Stimulated activated CD8-positive, alpha-beta memory T cell treated with anti-CD3 and anti-CD28 coated beads, Interleukin-2, amount 100 ng/mL, for 1 hour (primary cell): ENCODE measurements at places on chromosomes 6 and 20.

DNA sequence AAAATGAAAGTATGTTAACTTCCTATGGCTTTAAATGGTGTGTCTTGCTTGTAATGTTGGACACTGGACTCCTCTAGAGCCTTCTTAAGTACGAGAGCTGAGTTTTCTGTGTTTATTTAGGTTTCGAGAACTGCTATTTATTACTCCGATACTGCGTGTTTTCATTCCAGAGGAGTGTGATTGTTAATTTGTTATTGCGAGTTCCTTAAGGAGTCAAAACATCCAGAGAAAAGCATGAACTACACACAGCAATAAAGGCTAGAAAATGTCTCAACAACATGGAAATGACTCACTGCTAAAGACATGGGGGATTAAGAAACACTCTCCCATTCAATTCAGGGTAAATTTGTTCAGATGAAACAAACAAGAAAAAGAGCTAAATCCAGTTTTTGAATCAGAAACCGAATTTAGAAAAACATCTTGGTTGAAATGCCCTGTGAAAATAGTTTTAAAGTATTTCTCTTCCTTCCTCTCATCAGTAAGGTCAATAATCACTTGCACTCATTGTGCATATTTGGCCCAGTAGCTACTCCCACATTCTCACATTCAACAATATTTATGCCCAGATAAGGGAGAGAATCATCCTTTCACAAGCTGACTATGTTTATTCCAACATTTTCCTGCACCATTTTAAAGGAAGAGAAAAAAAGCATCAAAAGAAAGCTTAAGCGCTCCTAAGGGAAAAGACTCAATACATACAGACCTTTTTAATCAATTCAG is 36.0 kb downstream of the ATXN1 start:
- no peak for DNase-seq

DNA sequence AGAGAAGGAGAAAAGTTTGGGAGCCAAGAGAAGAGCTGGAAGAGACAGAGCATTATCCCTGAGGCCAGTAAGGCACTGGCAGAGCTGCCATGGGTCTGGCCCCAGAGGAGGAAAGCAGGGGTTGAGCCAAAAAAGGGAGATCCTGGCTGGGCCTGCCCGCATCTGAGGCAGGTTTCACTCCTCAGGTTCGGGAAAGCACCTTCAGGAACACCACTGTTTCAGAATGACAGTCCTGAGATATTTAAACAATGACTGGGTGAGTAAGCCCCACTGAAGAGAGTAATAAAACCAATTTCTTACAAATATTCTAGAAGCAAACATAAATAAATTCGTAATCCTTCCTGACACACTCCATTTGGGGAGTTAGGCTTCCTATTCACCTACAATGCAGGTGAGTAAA is 152.2 kb downstream of the BACH2 start:
- no peak for DNase-seq

DNA sequence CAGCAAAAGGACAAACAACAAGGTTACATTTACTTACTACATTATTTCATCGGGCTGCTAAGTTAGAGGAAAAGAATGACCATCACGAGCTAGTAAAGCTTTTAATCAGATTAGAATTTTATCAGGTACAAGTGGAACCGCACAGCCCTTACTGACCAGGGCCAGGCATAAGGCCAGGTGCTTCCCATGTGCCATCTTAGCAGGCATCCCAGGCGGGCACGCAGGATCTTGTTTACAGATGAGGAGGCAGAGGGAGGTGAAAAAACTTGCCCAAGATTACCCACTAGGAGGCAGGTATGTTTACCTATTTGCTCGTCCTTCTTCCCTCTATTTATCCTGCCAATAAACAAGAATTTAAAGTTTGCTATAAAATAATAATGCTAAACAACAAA is 10.7 kb downstream of the EZR start:
- no peak for DNase-seq

DNA sequence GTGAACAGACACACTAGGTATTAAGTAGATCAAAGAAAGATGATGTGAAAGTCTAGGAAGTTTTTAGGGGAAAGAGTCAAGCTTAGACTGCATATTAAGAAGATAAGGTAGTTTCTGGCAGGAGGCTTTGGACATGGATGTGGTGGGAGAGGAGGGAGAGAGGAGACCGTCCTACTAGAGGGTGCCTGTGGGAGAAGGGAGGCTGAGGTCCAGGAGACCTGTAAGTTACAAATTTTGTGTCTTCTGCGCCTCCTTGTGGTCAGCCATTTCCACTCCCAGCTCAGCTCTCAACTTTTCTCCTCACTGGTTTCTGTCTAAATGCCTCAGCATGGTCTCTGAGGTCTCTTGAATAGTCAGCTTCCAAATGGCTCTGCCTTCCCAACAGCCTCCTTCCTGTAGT is 193.5 kb downstream of the UNC5CL start:
- no peak for DNase-seq

DNA sequence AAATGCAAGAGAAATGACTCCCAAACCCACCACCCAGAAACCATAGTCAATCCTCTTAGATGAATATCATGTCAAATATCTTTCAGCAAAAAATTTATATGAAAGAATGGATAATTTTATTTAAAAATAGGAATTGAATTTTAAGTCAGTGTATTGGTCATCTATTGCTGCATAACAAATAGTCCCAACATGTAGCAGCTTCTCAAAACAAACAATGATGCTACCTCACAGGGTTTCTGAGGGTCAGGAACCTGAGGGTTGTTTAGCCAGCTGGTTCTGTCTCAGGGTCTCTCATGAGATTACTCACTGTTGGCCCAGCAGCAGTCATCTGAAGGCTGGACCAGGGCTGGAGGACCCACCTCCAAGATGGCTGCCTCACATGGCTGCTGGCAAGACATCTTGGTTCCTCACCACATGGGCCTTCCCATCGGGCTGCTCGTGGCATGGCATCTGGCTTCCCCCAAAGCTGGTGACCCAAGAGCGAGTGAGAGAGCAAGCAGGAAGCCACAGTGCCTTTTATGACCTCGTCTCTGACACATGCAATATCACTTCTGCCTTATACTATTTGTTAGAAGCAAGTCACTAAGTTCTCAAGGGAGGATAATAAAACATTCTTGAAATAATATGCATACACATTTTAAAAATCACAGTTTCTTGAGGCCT is 36.3 kb downstream of the BANF2 start:
- DNase-seq = no peak

- DNase-seq = no peak
Measured at GRCh38 chr20:62048346-62048761, 17.3 kb downstream of the TAF4 start.

GRCh38 chr6:109877028-109878004 is 100.8 kb upstream of the GPR6 start:
- DNase-seq = no peak

- no peak for DNase-seq
Measured at GRCh38 chr6:124960757-124961463, 1.3 kb upstream of the RNF217 start.

- DNase-seq = no peak
Measured at GRCh38 chr6:142884214-142885035, 60.6 kb downstream of the HIVEP2 start.

GRCh38 chr6:169979873-169980432 is 228.5 kb downstream of the ERMARD start:
- no peak for DNase-seq

DNA sequence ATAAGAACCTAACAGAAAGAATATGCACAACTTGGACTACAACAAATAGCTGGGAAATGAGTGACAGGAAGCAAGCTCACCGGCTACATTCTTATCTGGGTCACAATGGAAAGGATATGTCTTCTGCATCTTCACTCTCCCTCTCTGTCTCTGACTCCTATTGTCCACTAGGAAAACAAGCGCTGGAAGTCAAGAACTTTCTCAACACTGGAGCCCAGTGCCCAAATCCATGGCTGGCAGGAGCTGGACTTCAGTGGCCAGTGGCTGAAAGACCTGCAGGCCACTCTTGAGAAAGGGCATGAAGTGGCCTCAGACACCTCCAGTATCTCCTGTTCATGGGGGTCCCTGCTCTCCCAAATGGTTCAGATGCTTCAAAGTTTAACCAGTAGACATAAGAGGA is 62.0 kb downstream of the FAM50B start:
- DNase-seq = no peak

- no peak for DNase-seq
Measured at GRCh38 chr20:10763112-10763511, 89.3 kb upstream of the JAG1 start.

DNA sequence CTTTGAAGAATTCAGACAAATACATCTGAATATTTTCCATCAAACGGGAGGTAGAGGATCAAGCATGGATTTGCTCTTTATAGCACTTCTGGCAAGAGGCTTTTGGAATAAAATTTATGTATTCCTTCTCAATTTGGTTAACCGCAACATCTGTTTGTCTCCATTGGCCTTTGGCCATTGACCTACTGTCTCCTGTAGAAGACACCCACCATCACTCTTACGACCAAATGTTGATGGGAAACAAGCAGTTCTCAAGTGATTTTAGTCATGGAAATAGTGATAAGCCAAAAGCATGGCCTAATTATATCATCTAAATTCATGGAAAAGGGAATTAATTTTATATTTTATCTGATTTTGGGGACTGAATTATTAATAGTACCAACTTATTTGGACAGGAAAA is 591.9 kb downstream of the CD109 start:
- DNase-seq = no peak

DNA sequence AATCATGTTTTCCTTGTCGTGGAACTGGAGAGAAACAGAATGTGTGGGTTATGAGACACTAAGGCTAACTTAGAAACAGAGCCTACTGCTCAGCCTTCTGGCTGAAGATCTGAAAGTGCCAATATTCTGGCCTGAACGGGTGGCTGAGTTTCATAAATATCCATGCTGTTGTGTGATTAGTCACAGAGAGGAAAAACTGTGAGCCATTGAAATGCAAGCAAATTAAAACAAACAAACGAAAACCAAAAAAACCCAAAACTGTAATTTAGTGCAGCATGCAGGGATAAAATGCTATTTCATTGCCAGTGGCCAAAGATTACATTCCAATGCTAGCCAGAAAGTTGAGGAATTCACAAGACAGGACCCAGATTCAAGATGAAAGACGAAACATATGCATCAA is 315.1 kb downstream of the UBE3D start:
- DNase-seq = no peak

DNA sequence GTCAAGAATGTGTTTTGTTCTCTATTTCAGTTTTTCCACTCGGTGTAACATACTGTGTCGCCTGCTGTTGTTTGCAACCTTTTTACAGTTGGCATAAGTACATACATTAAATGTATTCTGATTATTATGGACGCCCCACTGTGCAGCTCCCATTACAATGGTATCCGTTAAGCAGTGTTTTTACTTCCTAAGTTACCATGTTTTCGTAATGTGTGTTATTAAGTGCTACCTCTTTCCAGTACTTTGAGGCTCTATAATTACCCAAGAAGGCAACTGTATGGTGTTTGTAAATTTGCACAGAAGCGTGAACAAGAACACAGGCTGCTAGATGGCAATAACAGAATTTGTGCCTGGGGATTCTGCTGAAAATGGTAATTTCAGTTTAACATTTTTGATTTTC is 568.0 kb upstream of the MARCKS start:
- DNase-seq = no peak

DNA sequence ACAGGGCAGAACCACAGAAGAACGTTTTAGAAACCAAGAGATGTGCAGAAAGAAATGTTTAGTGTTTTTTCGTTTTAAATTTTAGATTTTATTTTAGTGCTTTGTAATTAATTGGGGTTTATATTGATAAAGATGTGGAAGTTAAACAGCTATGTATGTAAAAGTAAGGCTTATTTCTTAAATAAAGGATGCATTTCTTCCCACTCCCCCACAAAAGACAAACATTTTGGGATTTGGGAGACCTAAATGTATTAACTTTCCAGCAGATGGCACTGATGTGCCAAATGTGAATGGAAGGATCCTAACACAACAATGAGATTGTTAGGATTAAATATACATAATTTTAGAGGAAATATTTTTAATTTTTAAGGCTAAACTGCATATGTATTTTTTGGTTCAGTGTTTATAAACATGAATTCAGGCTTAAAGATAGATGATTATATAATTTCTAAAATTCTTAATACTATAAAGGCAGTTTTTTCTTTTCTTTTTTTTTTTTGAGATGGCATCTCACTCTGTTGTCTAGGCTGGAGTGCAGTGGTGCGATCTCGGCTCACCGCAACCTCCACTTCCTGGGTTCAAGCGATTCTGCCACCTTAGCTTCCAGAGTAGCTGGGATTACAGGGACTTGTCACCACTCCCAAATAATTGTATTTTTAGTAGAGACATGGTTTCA is 12.0 kb downstream of the PFDN4 start:
- no peak for DNase-seq

GRCh38 chr6:11430036-11430435 is 107.5 kb upstream of the TMEM170B start:
- no peak for DNase-seq

DNA sequence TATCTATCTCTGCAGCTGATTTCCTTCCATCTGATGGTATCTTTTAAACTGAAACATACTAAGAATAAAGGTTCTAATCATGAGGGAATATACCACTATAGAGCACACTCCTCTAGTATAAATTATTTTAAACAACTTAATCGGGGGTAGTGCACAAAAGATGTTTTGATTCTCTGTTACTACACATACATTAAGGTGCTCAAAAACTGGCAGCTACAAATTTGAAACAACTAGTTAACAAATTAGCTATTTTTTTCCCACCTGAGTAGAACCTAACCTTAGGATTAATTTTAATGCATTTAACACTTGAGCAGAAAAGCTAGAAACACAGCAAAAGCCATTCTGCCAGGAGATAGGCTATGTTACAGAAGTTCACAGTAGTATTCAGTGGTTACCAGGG is 23.0 kb downstream of the CCNC start:
- DNase-seq = no peak

DNA sequence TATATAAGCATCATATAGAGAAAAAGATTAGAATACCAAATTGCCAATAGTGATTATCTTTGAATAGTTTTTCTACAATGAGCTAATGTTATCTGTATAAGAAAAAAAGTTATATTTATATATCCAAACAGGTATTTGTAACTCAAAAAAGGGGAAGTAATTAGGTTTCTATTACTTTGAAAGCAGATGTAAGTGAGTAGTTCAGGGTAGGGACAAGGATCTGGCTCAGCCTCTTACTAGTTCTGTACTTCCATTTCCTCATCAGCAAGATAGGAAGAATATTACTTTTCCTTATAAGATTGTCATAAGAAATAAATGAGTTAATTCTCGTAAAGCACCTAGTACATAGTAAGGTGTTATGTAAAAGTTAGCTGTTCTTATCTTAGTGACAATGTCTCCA is 32.2 kb downstream of the AHI1 start:
- DNase-seq = no peak

DNA sequence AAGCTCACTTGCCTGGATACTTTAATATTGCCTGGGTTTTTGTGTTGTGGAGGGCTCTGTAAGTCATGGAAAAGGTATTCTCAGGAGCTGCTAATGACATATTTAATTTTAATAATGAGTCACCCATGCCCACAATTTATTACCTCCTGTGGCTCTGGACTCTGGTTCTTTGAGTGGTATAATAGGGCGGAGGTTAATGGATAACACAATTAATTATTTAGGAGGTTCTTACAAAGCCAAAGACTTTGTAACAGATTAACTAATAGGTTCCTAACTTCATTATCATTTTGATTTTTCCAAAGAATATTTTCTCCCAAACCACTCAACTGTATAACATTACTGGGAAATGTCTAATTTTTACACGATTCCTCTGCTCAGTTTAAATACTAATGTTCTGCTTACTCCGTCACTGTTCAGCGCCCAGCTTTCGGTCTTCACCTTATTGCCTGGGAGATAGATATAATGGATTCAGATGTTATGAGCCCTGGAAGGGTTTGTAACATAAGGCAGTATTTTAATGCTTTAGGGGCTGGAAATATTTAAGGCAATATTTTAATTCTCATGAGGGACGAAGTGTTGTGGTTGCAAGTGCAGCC is 29.4 kb downstream of the PHACTR3 start:
- no peak for DNase-seq
